ENCODE measurements at places on chromosomes 6 and 20.

- no peak for DNase-seq
Measured at GRCh38 chr6:72348926-72349325, 272.9 kb upstream of the KCNQ5 start.

GRCh38 chr6:52307900-52308372 lies 23.4 kb upstream of the MCM3 start:
- no peak for DNase-seq

GRCh38 chr20:8306937-8307336 lies 174.9 kb downstream of the PLCB1 start:
- no peak for DNase-seq

- DNase-seq: no peak
Measured at GRCh38 chr20:41853806-41854205, 235.6 kb upstream of the CHD6 start.

All from activated naive CD8-positive, alpha-beta T cell treated with anti-CD3 and anti-CD28 coated beads for 36 hours (primary cell).